Effector CD4-positive, alpha-beta T cell (primary cell): ENCODE measurements at places on chromosomes 12 and 14.

DNA sequence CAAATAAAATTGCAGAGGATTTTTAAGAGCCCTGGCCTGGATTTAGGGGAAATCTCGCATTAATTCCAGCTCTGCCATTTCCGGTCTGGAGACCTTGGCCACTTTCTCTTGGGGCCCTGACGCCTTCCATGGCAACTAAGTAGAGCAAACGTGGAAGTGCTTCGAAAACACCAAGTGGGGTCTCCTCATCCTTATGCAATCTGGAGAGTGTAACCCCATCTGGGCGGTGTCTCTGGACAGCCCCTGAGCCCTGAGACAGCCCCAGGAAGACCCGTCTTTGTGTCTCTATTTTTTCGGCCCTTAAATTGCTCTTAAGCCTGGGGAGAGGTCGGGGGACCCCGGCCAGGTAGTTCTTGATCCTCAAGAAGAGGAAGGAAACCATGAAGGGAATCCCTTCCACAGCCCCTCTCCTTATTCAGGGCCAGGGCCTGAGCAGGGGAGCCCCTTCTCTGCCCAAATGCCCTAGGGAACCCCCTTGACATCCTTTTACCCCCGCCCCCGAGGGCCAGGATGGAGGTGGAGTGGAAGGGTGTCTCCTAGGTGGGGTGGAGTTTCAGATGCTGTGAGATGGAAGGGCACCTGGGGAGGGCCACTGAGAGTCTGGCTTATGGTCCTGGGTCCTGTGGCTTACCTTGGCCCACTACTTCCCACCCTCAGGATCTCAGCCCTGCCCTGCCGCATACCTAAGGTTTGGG lies 17.6 kb upstream of the NR4A1 start:
- no peak for DNase-seq

GRCh38 chr12:132118876-132119275 lies 25.2 kb downstream of the DDX51 start:
- no peak for DNase-seq

DNA sequence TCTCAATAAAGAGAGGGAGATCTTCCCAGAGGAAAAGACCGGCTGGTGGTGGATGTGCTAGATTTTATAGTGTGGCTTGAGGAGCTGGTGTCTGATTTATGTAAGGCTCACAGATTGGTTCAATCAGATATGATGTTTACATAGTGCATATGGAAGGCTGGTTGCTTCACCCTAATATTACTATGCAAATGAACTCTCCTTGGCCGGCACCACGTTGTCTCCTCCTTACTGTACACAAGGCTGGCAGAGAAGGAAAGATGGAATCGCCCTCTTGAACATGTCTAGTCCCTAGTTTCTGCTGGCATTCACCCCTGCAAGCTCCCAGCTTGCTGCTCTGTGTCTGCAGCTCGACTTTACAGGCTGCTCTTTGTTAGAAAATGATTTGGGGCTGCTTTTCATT lies 8.9 kb downstream of the FAM186A start:
- DNase-seq, result no peak

DNA sequence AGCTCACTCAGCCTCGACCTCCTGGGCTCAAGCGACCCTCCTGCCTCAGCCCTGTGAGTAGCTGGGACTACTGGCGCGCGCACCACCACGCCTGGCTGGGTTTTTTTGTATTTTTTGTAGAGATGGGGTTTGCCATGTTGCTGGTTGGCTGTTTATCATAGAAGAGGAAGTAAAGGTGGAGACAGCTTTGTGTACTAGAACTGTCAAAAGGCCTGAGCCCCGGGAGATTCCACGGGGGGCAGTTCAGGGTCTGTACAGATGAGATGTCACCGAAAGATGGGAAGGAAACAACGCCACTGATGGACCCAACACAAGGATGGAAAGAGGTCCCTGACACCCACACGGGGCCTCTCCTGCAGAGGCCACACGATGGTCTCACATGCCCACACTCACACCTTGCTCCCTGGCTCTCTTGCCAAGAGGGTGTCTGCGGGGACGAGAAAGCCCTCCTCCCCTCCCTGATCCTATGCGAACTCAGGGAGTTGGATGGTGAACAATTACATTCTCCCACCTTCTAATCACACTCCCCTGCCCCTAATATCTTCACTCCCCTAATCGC lies 66.6 kb downstream of the KDM2B start:
- no peak for DNase-seq

GRCh38 chr12:68792952-68793351 lies 15.0 kb upstream of the MDM2 start:
- no peak for DNase-seq

DNA sequence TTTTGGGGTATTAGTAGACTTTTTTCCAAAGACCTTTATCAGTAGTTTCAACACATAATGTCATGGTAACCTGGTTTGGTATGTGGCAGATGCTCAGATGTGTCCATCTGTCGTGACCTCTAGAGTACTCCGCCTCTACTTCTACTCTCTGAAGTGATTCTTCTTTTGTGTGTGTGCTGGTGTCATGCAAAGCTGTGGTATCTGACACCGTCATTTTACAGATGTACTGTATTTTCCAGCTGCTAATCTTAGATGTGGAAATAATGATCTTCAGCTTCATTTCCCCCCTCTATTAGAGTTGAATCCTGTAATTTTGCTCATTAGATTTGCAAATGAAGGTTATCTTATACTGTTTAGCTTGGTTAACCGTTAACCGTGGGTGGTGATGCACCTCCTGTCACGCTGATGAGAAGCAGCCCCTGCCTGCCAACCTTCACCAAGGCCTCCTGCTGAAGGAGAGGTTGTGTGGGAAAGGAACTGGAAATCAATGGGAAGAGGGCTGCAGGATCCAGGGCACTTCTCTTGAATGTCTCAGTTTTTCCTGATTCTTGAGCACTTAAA lies 222.4 kb upstream of the AMIGO2 start:
- DNase-seq, result no peak

GRCh38 chr14:51846631-51847488 lies 13.6 kb upstream of the GNG2 start:
- DNase-seq, result peak; percentile 84

DNA sequence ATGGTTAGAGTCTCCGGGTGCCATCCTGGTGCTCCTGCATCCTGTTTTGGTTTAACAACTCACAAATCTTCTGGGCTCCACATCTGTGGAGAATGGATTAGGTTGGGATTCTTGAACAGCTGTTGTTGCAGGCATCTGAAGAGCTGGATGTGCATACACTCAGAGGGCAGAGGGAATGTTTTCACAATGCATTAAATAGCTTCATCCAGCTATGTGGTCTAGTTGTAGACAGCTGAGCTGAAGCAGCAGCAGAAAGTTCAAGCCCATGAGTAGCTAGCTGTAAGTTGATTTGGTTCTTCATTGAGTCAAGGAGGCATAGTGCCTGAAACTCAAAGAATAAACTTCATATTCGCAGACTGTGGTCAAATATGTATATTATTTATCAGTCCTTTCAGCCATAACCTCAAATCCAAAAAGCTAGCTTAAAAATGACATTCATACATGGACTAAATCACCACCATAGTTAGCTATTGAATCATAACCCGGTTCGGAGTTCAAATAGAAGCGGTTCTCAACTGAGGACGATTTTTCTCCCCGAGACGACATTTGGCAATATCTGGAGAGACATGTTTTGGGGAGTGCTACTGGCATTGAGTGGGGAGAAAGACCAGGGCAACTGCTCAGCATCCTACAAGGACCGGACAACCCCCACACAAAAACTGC lies 858 bp upstream of the ANKRD13A start:
- no peak for DNase-seq

- DNase-seq, result no peak
These were observed 118.4 kb upstream of the FZD10 start for GRCh38 chr12:130043685-130044406.

- DNase-seq, result peak; percentile 40
These were observed 1.0 kb downstream of the HIP1R start for GRCh38 chr12:122836027-122836921.

DNA sequence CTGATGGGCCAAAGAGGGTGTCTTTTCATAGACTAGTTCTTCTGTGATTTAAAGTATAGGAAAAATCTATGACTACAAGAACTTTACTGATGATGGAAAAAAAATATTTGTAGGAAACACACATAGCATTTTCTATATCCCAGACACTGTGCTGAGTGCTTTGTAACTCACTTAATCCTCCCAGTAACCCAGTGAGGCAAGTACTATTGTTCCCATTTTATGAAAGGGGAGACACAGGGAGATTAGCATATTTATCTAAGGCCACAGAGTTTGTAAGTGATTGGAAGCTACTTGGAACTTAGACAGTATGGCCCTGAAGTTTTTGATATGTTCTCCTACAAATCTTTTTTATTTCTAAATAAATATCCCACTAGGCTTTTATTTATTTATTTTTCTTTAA lies 19.9 kb downstream of the PRPF39 start:
- DNase-seq, result no peak

DNA sequence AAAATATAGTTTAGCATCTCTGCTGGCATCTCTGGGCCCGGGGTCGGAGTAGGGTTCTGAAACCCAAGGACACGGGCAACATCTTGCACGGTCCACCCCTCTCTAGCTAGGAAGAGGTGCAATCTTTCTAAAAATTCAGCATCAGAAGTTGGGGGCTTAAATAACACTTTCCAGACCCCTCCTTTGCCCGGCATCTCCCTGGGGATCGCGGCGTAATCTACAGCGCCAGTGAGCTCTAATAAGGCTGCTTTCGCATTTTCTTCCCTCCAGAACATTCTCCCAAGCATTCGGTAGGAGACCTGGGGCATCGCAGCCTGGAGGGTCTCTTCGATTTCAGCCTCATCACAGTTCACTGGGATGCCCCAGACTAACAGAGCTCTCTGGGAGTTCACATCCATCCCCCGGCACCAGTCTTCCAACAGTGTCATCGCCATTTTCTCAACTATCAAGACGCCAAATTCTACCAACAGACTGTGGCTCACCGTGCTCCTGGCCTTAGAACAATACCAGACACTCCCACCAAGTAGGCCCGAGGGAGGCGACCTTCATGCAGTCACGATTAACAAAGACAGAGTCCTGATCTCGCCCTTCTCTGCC lies 880 bp downstream of the PNMA1 start:
- no peak for DNase-seq

DNA sequence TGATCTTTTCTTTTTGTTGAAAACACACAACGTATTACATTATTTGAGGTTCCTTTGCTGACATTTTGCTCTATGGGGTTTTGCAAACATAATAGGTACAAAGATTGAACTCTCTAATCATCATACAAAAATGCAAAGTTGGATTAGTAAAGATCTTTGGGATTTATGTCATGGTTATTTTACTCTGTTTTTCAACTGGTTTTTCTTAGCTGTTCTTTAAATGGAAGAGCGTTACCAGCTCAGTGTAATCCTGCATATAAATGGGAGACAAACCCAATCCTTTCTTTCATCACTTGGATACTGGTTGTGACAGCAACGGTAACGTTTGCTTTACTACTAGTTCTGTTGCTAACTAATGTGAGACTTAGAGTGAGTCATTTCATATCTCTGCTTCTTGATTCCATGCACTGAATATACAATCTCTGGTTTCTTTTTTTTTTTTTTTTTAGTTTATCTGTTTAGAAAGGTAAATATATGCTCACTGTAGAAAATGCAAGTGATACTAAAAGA lies 104.9 kb upstream of the NOVA1 start:
- DNase-seq, result no peak
